ENCODE measurements at places on chromosomes 2 and 18.

GRCh38 chr2:190376591-190377245 is 31.4 kb upstream of the MFSD6 start:
- no peak for DNase-seq
- no peaks in the 10 kb centered on the region for H3K4me1 ChIP-seq
- no peaks in the 10 kb centered on the region for H3K36me3 ChIP-seq
- H3K27me3 ChIP-seq, result no peaks in the 10 kb centered on the region

DNA sequence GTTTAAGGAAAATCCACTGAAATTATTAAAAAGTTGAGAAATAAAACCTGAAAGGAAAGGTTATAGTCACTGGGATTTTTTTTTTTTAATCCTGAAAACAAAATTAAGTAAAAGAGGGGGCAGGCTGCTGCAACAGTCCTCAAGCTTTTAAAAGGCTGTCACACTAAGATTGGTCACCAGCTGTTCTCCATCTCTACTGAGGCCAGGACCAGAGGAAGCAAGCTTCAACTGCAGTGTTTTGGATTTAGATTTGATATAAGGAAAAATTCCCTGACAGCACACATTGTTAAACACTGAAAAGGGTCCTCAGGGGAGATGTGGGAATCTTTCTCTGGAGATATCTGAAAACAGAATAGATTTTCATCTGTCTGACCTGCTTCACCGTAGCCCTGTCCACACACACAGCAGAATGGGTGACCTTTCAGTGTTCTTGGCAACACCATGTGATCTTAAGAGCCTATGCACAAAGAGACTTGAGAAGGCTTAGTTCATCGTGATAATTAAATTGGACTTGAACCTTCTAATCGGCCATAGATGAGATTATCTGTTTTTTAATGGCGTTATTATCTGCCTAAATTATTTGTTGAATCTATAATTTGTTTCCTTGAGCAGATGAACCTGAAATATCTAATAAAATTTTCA is 132.0 kb upstream of the BOD1L2 start:
- no peak overlapping the region for H3K4me3 ChIP-seq
- H3K27me3 ChIP-seq, result no peaks in the 10 kb centered on the region
- DNase-seq, result no peak
- no peaks in the 10 kb centered on the region for H3K36me3 ChIP-seq
- H3K27ac ChIP-seq, result no peak overlapping the region

DNA sequence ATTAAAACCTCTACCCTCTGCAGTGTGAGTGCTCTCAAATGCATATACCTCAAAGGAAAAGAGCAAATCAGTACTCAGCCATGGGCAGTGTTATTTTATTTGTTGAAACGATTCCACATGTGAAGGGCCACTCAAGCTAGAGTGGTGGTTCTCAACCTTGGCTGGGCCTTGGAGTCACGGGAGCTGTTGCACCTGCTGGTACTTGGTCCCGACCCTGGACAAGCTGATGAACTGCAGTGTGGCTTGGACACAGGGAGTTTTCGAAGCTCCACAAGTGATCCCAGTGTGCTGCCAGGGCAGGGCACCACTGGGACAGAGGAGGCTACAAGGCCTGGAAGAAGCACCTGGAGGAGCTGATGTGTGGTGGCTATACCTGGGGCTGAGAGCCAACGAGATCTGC is 19.7 kb downstream of the GNLY start:
- H3K27me3 ChIP-seq, result no peaks in the 10 kb centered on the region
- no peaks in the 10 kb centered on the region for H3K4me1 ChIP-seq
- no peak overlapping the region for H3K27ac ChIP-seq
- H3K4me3 ChIP-seq, result no peak overlapping the region
- DNase-seq, result no peak

DNA sequence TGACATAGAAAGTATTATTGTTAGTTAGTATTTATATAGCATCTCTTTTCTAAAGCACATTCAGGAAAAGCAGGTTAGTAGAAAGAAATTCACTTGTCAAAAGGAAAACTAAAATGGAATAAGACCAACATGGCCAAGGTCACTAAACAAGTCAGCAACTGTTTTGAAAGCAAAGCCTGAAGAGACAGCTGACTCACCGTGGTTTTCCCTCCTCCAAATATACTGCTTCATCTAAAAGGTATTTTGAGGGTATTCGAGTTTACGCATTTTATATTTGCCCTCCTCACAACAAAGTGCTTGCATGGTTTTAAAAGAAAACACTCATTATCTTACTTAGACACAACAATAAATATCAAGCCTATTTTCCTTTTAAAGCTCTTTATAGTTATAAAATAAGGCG is 24.0 kb downstream of the ZNF385B start:
- no peak overlapping the region for H3K27ac ChIP-seq
- H3K4me1 ChIP-seq, result no peaks in the 10 kb centered on the region
- no peaks in the 10 kb centered on the region for H3K36me3 ChIP-seq
- no peaks in the 10 kb centered on the region for H3K27me3 ChIP-seq
- H3K4me3 ChIP-seq, result no peak overlapping the region

DNA sequence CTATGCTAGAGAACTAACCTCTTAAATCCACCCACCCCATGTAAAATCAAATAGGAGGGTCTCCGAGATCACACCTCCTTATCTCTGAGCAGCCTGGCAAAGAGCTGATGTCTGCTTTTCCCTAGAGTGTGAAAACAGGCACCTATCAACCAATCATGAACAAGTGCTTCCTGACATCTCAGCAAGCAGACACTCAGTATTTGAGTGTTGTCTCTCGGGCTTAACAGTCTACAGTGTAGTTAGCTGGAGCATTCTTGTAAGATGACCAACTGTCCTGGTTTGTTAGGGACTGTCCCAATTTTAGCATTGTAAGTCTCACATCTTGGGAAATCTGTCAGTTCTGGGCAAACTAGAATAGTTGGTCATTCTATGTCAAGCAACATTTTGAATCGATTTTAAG is 26.4 kb downstream of the MARCHF4 start:
- no peaks in the 10 kb centered on the region for H3K36me3 ChIP-seq
- H3K4me1 ChIP-seq, result no peaks in the 10 kb centered on the region
- DNase-seq, result no peak
- H3K4me3 ChIP-seq, result no peak overlapping the region
- H3K27me3 ChIP-seq, result no peaks in the 10 kb centered on the region
- no peak overlapping the region for H3K27ac ChIP-seq

Measured in sigmoid colon (tissue), 7 donors.